Activated CD8-positive, alpha-beta memory T cell treated with anti-CD3 and anti-CD28 coated beads, Interleukin-2, amount 10 ng/mL, durations not matched to agents 7 days and 5 days (primary cell): ENCODE measurements at places on chromosomes 1 and 21.

DNA sequence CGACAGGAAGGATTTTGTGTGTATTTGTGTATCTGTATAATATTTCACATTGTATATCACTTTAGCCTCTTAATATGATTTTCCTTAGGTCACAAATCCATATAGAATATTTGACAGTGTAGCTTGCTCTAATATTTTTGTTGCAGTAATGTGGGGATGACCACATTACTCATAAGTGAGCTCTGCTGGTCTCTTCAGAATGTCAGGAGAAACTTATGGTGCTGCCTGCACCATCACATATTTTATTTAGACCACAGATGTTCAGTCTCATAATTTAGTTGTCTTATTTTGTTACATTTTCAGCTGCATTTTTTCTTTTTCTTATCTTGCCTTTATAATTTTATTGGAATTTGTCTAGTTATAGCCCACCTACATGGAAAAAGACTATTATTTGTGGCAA, 205.3 kb downstream of the PBX1 start:
- no peak for DNase-seq

DNA sequence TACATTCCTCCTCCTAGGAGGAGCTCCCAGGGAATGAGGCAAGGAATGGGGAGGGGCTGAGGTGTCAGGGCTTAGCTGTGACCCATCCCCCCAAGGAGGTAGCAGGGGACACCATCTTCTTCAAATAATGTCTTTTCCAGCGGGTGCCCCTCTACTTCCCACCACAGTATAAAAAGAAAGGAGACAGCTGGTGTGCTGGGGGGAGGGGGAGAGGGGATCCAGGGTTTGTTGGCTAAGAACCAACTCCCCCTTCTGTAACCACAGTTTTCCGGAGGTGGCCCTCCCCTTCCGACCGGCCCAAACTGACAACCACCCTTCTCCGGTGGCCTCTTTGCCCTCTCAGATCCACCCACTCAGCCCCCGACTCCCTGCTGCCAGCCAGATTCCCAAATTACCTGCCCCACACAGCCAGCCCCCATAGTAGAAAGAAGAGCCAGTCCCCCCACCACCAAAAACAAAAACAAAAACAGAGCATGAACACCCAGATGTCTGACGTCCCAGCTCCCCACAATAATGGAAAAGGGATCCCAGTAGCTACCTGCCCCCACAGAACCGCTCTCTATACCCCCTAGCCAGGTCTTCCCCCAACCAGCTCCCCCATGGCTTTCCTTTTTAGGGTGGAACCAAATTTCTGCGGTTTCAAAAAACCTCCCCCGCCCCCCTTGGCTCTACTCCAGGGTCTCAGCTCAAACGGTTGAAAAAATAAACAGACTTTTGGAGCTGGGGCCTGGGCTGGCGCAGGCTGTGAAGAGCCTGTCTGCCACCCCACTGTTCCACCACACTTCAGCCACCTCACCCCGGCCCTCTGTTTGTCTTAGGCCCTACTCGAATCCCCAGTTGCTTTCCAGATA, 2.1 kb downstream of the ARHGEF2 start:
- peak; percentile 69 for DNase-seq

DNA sequence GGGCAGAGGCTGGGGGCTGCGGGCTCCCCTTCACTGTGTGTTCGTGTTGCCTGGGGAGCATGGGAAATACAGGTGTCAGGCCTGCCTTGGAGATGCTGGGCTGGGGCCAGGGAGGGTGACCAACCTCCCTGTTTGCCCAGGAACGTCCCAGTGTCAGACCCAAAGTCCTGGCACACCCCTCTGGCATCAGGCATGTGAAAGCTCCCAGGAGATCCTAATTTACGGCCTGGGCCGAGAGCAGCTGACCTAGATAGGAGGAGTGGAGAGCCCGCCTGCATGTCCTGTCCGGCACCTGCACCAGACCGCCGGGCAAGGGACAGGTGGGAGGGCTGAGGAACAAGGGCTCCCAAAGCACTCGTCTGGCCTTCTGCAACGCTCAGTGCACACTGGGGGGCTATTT, 124.8 kb downstream of the PRDM16 start:
- no peak for DNase-seq

- no peak for DNase-seq
These were observed 15.9 kb downstream of the GNAI3 start for GRCh38 chr1:109564194-109564878.

DNA sequence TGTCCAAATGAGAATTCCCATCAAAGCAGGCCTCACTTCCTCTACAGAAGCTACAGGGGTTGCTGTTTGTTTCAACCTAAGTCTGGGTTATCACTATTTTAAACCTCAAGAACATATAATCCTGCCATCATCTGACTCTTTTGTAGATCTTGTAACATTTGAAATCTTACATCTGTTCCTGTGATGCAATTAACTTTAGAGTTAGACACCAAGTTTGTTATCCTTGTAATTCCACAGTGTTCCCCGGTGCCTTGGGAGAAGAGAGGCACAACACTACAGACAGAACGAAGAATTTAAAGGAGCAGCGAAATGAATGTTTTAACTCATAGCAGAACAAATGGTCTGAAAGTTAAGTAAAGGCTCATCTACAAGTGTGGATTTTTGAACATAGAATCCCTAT, 116.1 kb downstream of the UCHL5 start:
- DNase-seq: no peak

- DNase-seq: no peak
These were observed 458 bp downstream of the CRABP2 start for GRCh38 chr1:156704930-156705320.

DNA sequence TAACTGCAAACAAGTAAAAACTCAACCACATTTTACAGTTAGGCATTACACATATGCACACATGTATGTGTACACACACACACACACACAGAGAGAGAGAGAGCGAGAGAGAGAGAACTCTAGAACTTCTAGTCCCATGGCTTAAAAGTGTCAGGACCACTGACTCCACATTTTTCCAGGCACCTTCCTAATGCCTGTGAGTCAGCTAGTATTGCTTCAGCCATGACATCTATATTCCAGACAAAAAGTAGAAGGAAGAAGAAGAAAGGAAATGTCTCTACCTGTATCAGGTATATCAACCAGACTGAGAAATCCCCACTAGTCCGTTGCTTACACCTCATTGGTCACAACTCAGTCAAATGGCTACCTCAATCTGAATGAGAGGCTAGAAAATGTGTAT, 31.9 kb upstream of the TACSTD2 start:
- no peak for DNase-seq

GRCh38 chr1:204089044-204089751, 16.3 kb downstream of the SOX13 start:
- DNase-seq: no peak

DNA sequence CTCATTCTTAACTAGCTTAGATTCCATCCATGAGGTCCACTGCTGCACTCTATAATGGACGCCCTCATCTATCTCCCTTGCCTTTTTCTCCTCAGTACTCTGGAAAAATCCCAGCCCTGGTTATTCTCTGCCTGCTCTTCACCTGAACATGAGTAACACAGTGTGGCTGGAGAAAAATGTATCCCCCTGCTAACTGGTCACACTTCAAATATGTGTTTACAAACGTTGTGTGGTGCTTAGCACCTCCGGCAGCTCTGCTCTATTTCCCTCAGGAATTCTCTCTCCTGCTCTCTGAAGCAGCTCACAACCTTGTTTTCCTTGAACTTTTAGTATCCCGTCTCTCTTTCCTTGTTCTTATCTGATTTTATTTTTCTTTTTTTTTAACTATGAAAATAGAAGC, 4.1 kb downstream of the SCCPDH start:
- no peak for DNase-seq

DNA sequence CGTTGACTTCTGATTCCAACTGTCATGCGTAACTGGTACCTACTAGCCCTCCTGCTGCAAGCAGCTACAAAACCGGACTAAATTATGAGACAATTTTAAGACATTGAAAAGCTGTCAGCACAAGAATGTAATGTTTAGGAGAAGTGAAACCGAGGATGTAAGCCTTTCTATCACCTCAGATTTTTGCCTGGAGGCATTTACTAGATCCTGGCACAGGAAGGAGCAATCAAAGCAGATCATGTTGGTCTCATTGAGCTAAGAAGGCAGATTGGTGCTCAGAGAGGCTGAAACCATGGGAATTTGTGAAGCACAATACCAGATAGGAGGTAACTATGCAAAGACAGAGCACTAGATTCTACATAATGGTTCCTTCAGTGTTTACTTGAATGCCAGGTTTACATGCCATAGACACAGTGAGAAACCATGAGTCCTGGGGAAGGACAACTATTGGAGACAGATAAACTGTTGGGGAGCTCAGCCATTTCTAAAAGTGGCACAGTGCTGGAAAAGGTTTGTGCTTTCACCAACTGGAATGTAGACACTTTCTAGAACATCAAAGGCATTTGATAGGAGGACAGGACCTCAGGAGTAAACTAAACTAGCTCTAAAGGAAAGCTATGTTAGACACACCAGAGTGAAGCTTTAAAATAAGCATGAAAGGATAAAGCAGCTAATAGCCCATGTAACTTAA, 179.4 kb downstream of the LYPLAL1 start:
- DNase-seq: no peak

GRCh38 chr1:116794804-116795481, 40.7 kb downstream of the CD2 start:
- DNase-seq: no peak

DNA sequence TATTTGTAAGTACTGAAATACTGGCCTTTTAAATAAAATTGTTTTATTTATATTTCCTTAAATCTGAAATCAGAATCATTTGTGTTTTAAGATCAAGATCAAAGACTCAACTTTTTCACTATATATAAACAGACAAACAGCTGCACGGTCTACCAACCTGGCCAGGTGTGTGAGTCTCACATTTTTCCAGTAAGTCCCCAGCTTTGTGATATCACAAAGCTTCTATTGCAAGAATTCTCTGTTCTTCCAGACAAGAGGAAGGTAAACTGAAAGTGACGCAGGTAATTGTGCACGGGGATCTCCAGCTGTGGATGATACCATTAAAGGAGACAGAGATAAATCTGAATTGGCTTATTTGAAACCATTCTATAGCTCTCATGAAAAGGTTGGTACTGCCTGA, 41.2 kb upstream of the CYP2J2 start:
- DNase-seq: no peak

DNA sequence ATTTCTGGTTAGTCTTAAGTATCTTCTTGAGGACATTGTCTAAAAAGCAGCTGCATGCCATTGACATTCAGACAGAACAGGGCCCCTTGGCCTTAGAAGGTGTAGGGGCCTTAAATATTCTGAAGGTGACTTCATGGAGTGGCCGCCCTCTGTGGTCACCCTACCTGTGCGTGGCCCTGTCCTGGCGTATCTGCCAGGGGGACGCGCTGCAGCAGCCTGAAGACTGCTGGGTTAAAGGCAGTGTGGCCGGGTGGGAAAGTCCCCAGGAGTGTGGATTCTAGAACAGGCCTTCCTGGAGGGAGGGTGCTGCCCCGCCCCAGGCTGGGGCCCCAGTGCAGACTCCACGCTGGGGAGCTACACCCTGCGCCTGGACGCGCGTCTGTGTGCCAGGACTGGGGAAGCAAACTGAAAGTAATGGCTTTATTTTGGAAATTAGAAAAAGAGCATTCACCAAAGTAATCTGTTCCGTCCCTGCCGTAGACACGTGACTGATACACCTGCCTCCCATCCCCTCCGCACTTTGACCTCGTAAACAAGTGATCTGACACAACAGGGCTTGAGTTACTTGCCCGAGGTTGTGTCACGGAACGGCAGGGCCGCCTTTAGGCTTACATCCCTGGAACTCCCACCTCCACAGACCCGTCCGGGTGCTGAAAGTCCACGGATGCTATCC, 1.8 kb downstream of the AGPAT3 start:
- peak; percentile 71 for DNase-seq

DNA sequence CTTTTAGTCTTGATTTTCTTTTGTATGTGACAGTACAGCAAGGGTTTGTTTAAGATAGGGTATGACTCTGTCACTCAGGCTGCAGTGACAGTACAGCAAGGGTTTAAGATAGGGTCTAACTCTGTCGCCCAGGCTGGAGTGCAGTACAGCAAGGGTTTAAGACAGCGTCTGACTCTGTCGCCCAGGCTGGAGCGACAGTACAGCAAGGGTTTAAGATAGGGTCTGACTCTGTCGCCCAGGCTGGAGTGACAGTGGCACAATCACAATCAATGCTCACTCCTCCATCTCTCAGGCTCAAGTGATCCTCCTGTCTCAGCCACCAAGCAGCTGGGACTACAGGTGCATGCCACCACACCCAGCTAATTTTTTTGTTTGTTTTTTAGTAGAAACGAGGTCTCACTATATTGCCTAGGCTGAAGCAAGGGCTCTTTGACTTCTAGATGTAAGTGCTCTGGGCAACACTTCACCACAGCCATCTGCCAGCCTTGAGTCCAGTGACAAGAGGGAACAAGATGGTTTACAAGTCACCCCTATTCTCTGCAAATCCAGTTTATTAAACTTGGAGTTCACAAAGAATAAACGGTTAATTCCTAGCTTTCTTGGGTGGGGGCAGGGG, 965 bp upstream of the SH2D5 start:
- DNase-seq: no peak

- DNase-seq: no peak
These were observed 118.8 kb downstream of the RNF220 start for GRCh38 chr1:44523593-44524591.

DNA sequence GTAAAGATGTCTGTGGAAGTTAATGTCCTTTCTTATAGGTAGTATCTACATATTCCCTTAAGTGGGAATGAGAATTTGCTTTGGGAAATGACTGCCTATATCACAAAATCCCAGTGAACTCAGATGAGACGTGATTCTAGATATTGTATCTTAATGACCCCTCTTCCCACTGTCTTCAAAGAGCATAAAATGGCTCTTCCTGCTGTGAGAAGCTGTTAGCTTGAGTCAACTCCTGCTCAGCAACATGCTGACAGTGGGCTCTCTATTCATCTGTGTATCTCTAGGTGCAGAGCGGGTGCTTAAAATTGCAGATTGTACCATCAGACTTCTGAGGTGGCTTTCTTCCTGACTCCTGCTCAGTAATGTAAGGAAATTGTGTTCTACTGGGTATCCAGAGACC, 100.6 kb downstream of the SPAG17 start:
- DNase-seq: no peak

DNA sequence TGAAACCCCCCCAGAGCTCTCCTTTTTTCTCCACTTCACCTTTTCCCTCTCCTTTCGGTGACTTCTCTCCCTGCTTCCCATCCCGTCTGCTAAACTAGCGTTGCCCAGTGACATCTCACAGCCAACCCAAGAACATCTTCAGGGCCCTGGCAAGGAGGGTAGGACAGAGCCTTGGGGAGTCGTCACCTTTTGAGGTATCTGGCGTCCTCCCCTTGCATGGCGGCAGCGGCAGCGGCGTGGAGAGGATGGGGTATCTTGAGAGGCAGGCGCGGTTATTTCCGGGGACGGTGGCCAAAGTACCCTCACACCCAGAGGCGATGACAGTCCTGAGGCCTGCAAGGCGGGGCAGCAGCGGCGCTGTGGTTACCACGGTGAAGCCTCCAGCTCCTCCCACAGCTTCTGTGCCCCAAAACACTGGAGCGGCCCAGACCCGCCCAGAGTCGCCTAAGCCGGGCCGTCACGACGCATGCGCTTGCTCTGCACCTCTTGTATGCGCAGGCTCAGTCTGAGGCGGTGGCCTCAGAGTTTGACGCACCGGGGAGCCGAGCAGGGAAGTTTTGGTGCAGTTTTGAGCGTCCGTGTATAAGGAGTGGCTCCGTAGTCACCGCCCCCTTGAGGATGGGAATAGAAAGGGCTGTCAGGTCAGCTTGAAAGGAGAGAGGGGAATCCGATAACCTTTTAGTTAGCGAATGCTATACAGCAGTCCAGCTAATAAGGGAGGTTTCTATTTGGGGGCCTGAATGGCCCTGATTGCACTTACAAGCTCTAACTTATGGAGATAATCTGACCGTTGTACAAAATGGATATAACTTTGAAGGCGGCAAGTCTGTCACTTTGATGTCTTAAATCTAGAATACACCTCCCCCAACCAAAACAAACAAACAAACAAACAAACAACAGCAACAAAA, at the start of gene KIFAP3:
TSS of gene KIFAP3 (minus strand) at position 446 of the 908 bp plus-strand sequence. CDS start at position 218, 228 bp downstream.
- DNase-seq: peak; percentile 99

- DNase-seq: no peak
These were observed 51.7 kb downstream of the ABCA4 start for GRCh38 chr1:94068999-94069918.
